Osteoblast (primary cell): ENCODE measurements at places on chromosomes 1 and 21. TPM values are rescaled to one million over a fixed set of nuclear protein-coding genes. Genes with fewer than 3 reads are reported as not detected.

GRCh38 chr1:220878191-220879075 lies 810 bp upstream of the HLX start:
- peak; percentile 87 for DNase-seq
- H3K27me3 ChIP-seq = no peaks in the 10 kb centered on the region
- peaks cover 18% of the 10 kb centered on the region for H3K4me1 ChIP-seq
- peak overlapping the region; percentile 94 for H3K4me3 ChIP-seq
- H3K36me3 ChIP-seq = peaks cover 16% of the 10 kb centered on the region

The NTRK1 gene
- 0.36 and 0.88 TPM in 2 replicates for total RNA-seq

DNA sequence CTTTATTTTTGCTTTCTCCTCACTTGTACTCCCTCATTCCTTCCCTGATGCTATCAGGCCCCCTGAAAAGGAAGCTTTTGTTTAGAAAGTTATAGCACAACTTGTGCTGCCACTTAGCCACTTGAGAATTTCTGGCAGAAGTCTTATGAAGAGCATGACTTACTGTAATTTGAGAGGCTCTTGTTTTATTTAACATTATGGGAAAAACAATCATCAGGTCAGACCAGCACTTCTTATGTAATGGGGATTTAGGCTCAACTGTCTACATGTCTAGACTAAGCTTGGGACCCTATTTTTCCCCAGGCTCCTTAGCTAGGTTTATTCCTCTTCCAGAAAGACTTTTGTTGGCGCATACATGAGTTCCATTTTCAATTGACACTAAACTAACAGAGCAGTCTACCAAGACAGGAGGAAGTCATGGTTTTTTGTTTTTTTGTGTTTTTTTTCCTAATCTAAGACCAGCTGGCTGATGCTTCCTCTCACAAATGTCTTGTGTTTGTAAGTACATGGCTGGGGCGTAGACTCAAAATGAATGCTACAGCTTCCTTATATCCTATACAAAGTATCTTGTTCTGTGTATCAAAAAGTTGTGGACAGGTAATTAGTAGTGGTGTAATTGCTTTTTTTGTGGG lies 31.5 kb downstream of the TNFSF4 start:
- no peaks in the 10 kb centered on the region for H3K36me3 ChIP-seq
- no peaks in the 10 kb centered on the region for H3K4me1 ChIP-seq
- H3K4me3 ChIP-seq = no peak overlapping the region
- no peaks in the 10 kb centered on the region for H3K27me3 ChIP-seq

- H3K27ac ChIP-seq = no peak overlapping the region
- H3K36me3 ChIP-seq = no peaks in the 10 kb centered on the region
- no peak for DNase-seq
- no peak overlapping the region for H3K4me3 ChIP-seq
These were observed 129.6 kb downstream of the PRDM16 start for GRCh38 chr1:3198371-3199271.

The OR2T33 gene
- total RNA-seq = not detected in 2 replicates

The CCDC185 gene
- total RNA-seq = not detected in 2 replicates
